ENCODE measurements at places on chromosomes 11 and 22.

GRCh38 chr22:36937319-36938027, 24.0 kb downstream of the CSF2RB start:
- DNase-seq = no peak

DNA sequence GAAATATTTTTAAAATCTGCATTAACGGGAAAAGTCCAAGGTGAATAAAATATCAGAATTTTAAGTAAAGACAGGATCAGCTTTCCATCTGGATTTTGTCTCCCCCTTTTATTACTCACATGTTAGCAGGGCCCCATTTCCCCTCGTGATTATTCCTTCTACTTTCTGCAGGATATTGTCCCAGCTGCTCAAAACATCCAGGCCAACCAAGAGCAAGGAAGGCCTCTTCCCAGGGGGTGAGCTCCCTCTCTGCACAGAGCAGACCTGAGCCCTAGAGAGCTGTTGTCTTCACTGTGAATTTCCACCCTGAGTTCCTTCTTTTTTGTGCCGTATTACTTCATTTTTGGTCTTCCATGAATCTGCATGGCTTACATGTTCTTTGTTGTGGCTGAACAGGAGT, 3.7 kb upstream of the TMPRSS13 start:
- DNase-seq = no peak

GRCh38 chr11:17333799-17334586, 17.6 kb upstream of the NCR3LG1 start:
- DNase-seq = no peak

DNA sequence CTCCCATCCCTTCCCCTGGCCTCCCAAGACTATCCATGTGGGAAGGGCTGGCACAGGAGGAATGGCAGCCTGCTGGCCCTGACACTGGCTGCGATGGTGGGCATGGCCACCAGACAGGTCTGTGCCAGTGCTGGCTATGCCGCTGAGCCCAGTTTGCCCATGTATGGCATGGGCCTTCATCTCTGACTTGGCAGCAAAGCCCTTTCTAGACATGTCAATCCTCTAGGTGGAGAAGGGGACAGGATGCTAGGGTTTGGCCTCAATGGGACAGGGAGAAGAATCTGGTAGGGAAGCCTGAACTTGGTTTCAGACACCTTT, 8.8 kb downstream of the ZP1 start:
- no peak for DNase-seq

DNA sequence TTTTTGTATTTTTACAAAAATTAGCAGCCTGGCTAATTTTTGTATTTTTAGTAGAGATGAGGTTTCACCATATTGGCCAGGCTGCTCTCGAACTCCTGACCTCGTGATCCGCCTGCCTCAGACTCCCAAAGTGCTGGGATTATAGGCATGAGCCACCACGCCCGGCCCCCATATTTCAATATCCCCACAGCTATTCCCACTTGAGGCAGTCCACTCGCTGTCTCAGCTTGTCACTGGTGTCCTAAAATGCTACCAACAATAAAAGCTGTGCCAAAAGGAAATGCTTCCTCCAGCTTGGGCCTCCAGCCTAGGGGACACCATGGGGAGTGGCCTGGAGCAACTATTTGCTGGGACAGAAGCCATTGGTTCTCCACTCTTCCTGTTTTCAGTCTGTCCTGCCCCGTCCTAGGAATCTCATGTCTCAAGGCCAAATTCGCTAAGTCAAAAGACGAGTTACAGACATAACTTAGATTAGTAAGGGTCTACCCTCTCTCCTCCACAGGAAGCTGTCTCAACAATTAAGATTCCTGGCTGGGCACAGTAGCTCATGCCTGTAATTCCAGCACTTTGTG, 7.3 kb upstream of the SPINDOC start:
- no peak for DNase-seq

- DNase-seq = no peak
Observed at GRCh38 chr11:64489831-64490441, 101.1 kb upstream of the SLC22A12 start.

GRCh38 chr11:122920579-122920978, 38.0 kb downstream of the JHY start:
- DNase-seq = no peak

DNA sequence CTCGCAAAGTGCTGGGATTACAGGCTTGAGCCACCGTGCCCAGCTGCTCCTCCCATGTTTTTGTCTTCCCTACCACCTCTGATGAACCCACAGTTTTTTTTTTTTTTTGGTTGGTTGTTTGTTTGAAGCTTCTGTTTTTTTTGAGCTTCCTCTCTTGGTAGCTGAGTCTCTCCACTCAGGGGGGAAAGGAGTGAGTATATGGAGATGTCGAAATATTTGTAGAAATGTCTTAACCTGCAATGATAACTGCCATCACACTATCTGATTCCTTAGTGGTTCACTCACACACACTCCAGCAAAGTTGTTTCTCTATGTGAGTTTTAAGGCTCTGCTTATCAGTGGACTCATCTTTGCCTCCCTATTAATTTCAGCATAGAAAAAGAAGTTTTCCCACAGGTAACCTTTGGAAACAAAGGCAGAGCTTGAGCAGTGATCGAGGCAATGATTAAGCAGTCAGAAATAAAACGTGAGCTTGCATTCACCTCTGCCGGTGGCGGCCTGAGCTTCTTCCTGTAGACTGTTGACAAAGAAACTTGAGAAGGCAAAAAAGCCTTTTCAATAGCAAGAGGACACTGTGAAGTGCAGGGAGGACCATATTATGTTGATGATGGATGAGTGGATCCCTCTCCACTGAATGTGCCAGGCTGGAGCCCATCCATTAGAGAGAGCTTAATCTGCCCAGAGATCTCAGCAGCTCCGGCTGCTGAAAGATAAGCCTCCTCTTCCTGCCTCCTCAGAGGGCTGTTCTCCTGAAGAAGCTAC, 29.0 kb upstream of the RASSF10 start:
- DNase-seq = no peak

DNA sequence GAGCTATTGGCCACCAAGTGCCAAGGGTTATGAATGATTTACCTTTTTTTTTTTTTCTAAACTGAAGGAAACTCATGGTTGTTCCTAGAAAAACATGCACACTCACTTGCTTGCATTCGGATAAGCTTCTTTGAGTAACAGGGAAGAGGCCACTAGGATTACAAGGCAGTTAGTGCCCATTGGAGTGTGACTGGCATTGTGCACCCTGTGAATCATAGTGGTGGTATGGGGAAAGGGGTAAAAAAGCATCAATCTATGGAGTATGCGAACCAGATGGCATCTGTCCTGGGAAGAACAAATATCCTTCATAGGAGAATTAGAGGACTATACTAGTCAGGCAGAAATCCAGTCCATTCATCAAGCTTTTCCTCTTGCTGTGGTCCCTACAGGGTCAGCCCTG, 24.2 kb downstream of the CD44 start:
- DNase-seq = no peak

DNA sequence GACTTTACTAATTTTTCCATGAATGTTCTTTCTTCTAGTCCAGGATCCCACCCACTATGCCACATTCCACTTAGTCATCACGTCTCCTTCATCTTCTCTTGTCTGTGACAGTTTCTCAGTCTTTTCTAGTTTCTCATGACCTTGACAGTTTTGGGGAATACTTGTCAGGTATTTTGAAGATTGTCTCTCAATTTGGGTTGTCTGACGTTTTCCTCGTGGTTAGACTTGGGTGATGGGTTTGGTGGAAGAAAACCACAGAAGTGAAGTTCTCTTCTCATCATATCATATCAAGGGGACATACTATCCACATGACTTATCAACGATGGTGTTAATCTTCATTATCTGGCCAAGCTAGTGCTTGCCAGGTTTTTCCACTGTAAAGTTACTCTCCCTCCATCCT, 102.4 kb downstream of the LRRC32 start:
- no peak for DNase-seq

- peak; percentile 66 for DNase-seq
Observed at GRCh38 chr22:50030297-50031188, 18.0 kb upstream of the IL17REL start.

DNA sequence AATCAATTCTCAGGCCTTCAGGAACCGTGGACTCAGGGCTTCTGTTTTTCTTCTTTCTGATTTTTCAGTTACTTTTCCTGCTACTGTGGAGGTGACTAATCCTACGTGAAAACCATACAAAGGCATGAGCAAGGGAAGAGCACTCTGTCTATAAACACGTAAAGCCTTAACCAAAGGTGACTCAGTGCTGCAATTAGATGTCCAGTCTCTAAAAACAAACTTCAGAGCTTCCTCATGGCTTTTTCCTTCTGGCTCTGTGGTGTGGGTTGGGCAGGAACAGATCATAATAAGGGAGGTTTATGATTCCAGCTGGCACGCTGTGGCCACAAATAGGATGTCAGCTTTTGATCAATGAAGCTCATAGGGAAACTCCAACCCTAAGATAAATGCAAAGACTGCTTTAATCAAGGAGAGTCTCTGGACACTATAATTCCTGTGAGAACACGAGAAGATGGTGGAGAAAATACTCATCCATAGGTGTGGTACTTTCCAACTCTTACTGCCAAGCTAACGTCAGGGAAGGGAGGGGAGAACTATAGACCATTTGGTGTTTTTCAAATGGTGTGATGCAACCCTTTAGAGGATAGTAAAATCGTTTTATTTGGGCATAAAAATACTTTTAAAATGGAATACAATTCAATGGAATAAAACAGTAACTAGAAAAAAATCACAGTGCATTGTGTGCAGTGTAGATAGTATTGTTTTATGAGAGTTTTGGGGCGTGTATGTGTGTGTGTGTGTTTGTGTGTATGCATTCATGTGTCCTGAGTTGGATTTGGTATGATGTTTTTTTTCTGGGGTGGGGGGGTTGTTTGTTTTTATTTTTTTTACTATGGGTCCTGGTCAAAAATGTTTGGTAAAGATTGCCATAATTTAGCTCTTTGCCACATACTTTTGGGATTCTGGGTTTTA, at the start of gene NXPE2:
Gene NXPE2 (plus strand): TSS at position 403 of the 912 bp plus-strand sequence. CDS start 49 bp downstream, at position 452.
- no peak for DNase-seq

DNA sequence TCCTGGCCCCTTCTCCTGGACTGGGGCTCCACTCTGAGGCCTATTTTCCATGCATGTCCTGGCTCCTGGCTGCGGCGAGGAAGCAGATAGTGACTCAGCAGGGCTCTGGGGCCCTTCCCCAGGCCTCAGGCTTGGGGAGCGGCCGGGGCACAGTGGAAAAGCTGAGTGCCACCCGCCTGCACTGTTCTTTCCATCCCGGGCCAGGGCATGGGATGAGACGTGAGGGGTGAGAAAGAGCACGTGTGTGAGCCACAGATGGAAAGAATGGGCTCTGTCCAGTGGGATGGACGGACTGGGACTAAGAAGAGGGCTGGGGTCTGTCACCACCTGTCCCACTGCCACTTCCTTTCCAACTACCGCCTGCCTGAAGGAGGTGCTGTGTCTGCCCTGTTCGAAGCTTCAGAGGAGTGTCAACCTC, 12.8 kb downstream of the SLC37A2 start:
- DNase-seq = no peak

- DNase-seq = no peak
Observed at GRCh38 chr11:109762546-109762945, 330.6 kb upstream of the ZC3H12C start.

DNA sequence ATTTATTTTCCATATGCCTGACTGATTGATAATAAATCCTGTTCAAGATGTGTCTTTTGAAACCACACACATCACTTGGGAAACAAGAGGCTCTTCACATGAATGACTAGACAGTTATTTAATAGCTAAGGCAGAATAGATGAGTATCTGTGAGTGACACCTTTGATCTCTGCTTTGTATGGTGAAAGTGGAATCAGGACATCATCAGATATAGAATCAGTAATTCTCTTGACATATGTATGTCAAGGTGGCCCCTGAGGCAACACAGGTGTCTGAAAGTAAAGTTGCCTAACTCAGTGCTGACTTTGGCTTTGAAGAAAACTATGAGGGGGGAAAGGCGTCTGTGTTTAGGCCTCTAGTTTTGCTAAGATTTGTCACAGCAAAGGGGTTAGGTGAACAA, 11.5 kb upstream of the CASP4 start:
- DNase-seq = no peak

DNA sequence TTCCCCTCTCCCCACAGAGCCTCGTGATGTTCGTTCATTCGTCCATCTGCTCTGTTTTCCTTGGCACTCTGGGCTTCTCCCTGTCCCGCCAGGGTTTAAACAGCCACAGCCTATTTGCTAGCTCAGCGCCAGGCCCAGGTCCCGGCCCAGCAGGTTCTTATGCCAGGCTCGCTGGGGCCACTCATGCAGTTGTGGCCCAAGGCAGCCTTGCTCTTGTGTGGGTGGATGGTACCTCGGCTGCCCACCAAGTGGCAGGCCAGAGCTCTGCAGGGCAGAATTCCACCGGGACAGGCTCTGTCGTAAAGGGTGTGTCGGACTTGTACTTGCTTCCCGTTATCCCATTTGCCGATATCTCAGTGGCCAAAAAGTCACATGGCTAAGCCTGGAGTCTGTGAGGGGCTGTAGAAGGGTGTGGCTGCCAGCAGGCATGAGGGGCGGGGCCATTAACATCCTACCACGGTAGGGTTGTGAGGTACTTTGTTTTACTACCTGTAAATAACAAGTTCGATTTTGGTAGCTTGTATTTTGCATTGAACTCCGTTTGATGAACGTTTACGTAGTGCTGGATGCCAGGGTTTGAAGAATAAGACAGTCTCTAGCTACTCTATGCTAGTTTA, 7.9 kb downstream of the FAM118A start:
- DNase-seq = peak; percentile 35

DNA sequence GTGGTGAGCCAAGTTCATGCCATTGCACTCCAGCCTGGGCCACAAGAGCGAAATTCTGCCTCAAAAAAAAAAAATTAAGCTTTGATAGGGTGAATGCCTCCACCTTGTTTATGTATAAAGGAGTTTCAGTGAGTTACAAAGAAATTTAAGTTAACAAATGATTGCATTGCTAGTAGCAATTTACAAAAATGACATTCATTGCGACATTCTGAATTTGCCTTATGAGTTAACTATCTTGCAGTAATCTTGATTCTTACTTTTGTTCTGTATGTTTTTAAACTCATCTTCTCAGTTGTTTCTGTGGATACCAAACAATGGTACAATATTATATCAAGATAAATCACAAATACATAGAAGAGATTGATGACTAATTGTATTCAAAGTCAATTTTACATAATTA, 207.0 kb downstream of the DDX10 start:
- DNase-seq = no peak

DNA sequence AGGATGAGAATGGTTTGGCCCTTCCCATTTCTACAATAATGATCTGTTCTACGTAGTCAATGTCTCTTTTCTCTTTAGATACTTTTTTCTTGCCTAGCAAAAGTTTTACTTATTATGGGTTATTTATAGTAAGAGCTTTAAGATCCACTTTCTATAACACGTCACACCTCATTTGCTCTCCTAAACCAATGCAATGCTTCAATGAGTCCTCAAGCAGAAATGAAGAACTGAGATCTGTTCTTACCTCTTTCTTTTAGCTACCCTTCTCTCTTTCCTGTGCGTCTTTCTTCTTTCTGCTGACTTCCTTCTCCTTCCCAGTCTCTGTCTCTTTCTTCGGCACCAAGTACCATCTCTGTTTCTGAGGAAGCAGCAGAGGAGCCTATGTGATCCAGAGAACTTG, 61.8 kb downstream of the SNX19 start:
- no peak for DNase-seq

DNA sequence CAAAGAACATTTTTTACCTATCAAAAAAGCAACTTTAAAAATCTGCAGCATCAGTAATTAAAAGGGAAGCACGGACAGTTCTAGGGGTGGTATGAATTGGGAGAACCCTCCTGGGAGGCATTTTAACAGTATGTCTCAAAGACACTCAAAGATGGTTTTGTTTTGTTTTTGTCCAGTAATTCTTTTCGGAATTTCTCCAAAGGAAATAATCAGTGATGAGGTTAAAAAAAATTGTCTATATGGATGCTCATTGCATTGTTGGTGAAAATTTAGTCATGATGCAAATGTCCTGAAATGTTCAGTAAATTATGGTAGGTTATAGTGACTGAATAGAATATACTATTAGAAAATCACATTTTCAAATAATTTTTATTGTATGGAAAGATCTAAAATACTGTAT, 115.1 kb downstream of the ATXN10 start:
- DNase-seq = no peak
